ENCODE measurements at places on chromosomes 6 and 20.
A peak's percentile ranks its signal among the peaks of the same experiment; 100 is the strongest.

GRCh38 chr6:143349530-143349929 lies 101.0 kb downstream of the ADAT2 start:
- no peak for DNase-seq

- peak; percentile 88 for DNase-seq
These were observed 29.1 kb upstream of the SERPINB9 start for GRCh38 chr6:2931970-2932748.

- DNase-seq: no peak
These were observed 167.1 kb downstream of the KIF6 start for GRCh38 chr6:39558079-39558478.

GRCh38 chr6:125558241-125558843 lies 191.1 kb upstream of the HEY2 start:
- no peak for DNase-seq

GRCh38 chr6:53375847-53376246 lies 27.1 kb upstream of the ELOVL5 start:
- DNase-seq: no peak

GRCh38 chr6:106417572-106418147 lies 57.1 kb downstream of the CRYBG1 start:
- no peak for DNase-seq

- DNase-seq: peak; percentile 58
These were observed 28.5 kb downstream of the C6orf15 start for GRCh38 chr6:31083742-31084354.

DNA sequence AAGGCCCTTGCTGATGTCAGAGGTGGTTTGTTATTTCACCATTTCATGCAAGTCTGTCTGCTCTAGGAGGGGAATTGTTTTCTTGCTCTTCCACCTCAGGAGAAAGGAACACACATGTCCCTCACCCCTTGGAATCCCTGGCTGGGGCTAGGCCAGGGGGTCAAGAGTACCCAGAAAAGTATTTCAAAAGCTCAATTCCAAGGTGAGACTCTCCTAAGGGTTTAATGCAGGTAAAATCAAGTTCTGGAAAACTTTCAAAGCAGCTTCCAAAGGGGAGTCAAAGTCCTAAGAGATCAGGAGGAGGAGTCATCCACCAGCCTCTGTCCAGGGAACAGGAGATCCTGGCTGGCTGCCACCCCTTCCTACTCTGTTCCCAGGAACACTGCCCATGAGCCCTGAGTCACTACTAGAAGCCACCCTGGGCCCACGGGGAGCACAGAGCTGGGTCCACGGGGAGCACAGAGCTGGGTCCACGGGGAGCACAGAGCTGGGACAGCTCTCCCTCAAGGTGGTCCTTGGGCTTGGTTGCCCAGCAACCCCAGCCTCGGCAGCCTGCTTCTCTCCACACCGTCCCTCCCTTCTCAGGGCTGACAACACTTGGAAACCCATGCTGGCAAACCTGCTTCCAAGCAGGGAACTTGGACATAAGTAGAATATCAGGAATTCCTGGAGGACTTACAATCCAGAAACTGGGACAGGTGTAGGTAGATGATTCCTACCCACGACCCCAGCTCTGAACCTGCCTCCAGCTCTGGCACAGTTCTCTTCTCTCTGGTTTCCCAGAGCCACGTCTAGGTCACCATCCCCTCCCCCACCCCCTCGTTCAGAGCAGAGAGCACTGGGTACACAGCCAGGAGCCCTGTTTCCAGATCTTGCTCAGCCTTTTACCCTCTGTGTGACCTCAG lies 35.3 kb upstream of the CDKN1A start:
- DNase-seq: no peak

- no peak for DNase-seq
These were observed 628.8 kb upstream of the MAN1A1 start for GRCh38 chr6:119978274-119978889.

DNA sequence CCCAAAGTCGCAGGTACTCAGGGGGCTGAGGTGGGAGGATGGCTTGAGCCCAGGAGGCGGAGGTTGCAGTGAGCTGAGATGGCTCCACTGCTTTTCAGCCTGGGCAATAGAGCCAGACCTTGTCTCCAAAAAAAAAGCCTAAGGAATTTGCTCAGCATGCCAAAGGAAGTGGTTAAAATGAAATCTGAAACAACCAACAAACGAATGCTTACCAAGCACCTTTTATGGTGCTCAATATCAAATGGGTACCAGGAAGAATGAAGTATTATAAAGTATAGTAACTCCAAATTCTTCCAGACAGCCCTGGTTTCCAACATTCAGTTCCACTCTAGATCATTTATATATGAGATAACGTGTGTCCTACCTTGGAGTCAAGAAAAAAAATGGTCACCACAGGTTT lies 14.0 kb downstream of the GMDS start:
- no peak for DNase-seq

GRCh38 chr6:108736002-108736361 lies 112.2 kb upstream of the ARMC2 start:
- no peak for DNase-seq

DNA sequence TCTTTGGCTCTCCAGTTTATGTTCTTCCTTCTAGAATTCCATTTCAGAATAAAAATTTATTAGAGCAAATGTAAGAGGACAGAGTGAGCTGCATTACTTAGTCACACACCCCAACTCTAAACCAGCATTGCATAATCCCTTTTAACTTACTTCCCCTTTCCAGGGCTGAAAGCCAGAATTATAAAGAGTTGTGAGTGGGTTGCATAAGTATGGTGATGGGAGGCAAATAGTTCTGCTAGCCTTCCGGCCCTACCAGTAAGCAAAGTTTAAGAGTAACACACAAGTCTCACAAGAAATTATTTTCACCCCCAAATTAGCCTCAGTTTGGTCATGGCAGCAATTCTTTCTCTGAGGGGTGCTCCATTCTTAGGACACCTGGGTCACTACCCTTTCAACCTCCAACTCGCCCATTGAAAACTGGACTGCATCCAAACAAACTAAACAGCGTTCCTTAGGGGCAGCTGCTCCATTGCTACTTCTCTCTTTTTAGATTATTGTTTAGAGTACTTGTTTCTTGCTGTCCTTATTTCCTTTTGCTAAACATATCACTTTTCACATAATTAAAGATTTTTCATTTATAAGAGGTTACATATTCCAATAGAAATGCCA lies 1.6 kb downstream of the KIAA0408 start:
- DNase-seq: no peak

- DNase-seq: no peak
These were observed 187.7 kb downstream of the ASCC3 start for GRCh38 chr6:100693249-100693927.

DNA sequence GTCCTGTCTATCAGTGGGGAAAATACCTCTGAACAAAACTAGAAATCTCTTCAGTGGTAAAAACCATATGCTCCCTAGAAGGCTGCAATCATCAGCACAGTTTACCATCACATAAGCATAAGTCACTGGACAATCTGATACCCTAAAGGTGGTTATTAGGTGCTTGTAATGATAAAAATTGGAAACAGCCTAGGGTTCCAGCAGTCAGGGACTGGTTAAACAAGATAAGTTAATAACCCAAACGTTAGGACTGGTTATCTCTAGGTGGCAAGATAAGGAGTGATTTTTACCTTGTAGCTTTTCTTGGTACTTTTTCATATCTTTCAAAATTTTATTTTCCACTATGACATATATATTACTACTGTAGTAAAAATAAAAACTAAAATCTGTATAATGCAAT lies 11.0 kb downstream of the ECI2 start:
- no peak for DNase-seq

GRCh38 chr20:35992713-35993335 lies 24.4 kb downstream of the CNBD2 start:
- peak; percentile 50 for DNase-seq

- DNase-seq: no peak
These were observed 51.5 kb upstream of the MTHFD1L start for GRCh38 chr6:150813993-150814359.

- no peak for DNase-seq
These were observed 219.8 kb upstream of the ARID1B start for GRCh38 chr6:156557251-156557910.

GRCh38 chr6:167235421-167236238 lies 55.5 kb upstream of the UNC93A start:
- no peak for DNase-seq

Measured in activated CD4-positive, alpha-beta memory T cell treated with anti-CD3 and anti-CD28 coated beads, Interleukin-2, amount 10 ng/mL, durations not matched to agents 7 days and 5 days (primary cell).